ENCODE measurements at places on chromosomes 7 and 10. TPM values are rescaled to one million over a fixed set of nuclear protein-coding genes. Genes with fewer than 3 reads are reported as not detected.
A peak's percentile ranks its signal among the peaks of the same experiment; 100 is the strongest.

The ASAH2 gene
- 1.9 TPM for total RNA-seq

The RAB19 gene
- total RNA-seq = not detected

The HOXA7 gene
- 6.7 TPM for total RNA-seq

The FERD3L gene
- total RNA-seq = not detected

The CLCN1 gene
- 0.05 TPM for total RNA-seq

The DENND2A gene
- total RNA-seq = 13.7 TPM

The RBM28 gene
- 32.9 TPM for total RNA-seq

The PAX2 gene
- total RNA-seq = not detected

The MMD2 gene
- not detected for total RNA-seq

The CYP2C19 gene
- not detected for total RNA-seq

The EVX1 gene
- total RNA-seq = not detected

The PITRM1 gene
- 112 TPM for total RNA-seq

The CAMK1D gene
- 12.2 TPM for total RNA-seq

The PLEKHS1 gene
- total RNA-seq = not detected

GRCh38 chr7:37635346-37635745, 48.2 kb upstream of the GPR141 start:
- DNase-seq = no peak

DNA sequence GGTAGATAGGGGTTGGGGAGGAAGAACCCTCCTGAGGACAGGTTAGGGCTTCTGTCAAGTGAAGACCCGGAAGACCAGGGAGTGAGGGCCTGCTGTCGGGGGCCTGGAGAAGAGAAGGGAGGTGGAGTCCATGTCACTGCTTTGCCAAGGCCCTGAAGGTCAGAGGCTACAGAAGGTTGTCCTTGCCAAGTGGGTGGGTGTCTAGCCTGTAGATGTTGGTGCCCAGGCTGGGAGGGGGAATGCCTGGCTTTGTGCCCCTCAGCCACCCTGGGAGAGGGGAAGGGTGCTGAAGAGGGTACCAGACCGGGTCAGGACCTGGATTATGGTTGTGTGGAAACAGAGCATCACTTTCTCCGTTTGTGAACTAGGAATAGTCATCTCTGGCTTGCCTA, 67.2 kb upstream of the AQP1 start:
- no peak for DNase-seq

- DNase-seq = no peak
These were observed 43.6 kb downstream of the PRR15 start for GRCh38 chr7:29607259-29607658.

DNA sequence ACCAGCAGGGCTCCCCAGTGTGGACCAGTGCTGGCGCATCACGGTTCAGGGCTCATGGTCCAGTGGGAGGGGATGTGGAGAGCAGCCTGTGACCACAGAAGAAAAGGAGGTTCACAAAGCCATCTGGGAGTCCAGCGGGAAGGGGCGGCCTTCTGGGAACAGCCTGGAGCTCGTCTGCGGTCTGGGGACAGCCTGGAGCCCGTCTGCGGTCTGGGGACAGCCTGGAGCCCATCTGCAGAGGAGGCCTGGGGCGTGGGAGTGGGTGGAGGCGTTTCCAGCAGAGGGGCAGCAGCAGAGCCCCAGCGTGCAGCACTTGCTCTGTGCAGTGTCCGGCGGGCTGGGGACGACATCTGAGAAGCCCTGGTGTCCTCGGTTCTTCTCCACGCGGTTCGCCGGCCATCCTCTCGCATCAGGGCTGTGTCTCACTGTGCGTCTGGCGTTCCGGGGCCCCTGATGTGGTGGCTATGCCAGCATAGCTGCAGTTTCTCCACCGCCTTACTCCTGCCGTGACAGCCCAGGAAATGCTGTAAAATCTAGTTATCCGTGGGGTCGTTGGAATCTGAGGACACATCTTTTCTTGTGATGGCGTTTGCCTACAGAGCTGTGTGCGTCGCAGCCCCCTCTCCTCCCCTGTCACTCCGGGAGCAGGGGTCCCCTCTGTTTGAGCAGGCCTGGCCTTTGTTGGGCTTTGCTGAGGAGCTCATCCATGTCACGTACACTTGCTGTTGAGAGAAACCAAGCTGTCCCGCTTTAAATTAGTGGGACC, 104.6 kb downstream of the INPP5A start:
- DNase-seq = peak; percentile 63

GRCh38 chr7:108181073-108181985, 51.2 kb upstream of the LAMB4 start:
- no peak for DNase-seq

DNA sequence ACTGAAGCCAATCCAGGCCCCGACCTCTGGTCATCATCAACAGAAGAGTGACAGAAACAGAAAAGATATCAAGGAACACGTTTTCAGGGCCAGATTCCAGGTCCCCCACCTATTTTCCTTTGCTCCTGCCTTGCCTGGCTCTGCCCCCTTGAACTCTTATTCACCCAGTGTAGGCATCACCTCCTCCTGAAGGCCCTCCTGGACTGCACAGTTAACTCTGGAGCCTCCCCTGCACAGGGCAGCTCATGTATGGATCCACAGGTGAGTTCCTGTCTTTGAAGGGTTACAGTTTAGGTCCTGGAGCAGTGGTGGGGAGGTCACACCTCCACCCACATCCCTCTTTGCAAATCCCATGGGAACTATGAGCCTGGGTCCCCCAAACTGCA, 163.3 kb upstream of the TNRC18 start:
- DNase-seq = no peak

DNA sequence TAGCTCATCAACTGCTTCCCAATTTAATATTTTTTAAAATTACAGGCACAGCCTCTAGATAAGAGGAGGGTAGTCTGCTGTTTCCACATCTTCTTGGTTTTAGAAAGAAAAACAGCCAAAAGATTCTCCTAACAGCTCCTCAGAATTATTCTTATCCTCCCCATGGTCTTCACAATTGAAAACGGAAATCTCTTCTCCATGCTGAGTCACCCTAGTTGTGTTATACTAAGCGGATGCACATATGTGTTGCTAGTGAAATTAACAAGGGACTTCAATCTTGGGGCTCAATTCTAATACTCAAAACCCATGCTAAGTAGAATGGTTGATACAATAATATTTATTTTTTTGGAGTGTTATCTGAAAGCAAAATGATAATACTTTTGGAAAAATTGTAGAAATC, 71.9 kb upstream of the NPY start:
- DNase-seq = no peak

- no peak for DNase-seq
These were observed 212.7 kb upstream of the PHYHIPL start for GRCh38 chr10:58963723-58964124.

DNA sequence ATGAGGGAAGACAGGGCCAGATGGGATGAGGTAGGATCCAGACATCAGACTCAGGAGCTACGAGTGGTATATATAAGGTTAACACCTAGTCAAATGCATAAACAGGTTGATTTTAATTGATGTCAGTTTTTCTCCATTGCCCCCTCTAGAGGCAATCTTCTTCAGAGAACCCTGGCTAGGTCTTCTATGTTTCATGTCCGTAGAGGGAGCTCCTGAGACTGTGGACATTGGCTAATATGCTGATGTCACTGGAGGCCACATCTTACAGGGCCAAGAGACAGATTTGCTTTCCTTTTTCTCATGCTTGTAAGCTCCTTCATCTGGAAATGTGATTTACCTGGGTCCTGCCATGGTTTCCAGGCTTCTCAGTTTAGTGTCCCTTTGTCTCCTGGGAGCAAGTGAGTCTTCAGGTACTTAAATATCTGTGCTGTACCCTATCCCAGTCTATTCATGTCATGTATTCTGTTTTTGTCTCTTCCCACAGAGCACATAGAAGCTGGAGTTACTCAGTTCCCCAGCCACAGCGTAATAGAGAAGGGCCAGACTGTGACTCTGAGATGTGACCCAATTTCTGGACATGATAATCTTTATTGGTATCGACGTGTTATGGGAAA, 161.6 kb upstream of the PRSS1 start:
- no peak for DNase-seq

GRCh38 chr10:68334672-68335467, 2.1 kb upstream of the PBLD start:
- DNase-seq = no peak

GRCh38 chr7:95986178-95986764, 213.9 kb downstream of the DYNC1I1 start:
- DNase-seq = no peak

- DNase-seq = no peak
These were observed 16.5 kb downstream of the GATA3 start for GRCh38 chr10:8071006-8071405.

- DNase-seq = no peak
These were observed 692.0 kb upstream of the IGFBP3 start for GRCh38 chr7:46613116-46613515.

GRCh38 chr10:113665806-113666354, 2.0 kb upstream of the NRAP start:
- peak; percentile 83 for DNase-seq

DNA sequence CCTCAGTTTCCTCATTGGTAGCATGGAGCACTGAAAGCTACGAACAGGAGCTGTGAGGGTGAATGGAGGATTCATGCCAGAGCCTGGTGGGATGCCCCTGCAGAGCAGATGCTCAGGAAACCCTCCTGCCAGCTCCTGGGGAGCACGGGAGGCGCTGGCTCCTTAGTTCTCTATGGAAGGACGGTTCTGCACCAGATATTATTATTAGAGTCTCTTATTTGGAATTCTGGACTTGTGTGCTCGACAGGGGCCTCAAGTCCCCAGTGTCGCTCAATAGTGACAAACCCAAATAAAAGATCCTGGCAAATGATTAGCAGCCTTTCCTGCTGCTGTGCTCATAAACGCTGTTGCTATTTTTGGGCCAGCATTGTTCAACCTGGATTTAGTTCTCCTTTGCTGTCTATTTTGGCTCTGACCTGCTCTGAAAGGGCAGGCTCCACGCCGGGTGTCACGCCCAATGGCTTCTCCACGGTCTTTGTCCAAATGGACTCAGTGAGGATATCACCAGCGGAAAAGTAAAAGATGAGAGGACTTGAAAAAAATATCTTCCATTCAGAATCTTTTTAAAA, 23.0 kb upstream of the KLF6 start:
- DNase-seq = no peak

DNA sequence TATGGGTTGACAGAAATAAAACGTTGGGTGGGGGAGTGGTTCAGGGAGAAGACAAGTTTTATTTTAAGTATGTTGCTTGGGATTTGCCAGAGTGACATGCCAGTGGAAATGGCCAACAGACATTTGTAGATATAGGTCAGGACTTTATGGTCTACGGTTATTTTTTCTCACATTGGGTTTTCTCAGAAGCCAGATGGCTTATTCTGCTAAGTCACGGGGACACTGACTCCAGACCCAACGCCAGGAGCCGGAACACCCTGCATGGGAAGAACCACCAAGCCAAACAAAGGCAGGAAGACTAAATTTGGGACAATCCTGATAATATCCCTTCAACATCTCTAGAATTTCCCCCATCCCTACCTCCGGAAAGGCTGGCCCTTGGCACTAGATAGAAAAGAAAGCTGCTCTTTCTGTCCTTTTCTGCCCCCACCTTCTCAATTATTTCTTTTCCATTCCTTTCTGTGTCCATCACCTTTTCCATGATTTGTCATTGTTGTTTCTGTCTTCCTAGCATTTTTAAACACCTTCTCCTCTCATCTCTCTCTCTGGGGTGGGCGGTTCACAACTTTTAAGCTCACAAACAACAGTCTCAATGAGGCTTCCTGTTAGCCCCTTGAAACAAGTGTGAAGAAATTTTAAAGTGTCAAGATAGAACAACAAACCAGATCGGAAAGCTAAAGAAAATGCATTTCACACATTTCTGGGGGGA, 44.7 kb downstream of the TBXAS1 start:
- peak; percentile 41 for DNase-seq

DNA sequence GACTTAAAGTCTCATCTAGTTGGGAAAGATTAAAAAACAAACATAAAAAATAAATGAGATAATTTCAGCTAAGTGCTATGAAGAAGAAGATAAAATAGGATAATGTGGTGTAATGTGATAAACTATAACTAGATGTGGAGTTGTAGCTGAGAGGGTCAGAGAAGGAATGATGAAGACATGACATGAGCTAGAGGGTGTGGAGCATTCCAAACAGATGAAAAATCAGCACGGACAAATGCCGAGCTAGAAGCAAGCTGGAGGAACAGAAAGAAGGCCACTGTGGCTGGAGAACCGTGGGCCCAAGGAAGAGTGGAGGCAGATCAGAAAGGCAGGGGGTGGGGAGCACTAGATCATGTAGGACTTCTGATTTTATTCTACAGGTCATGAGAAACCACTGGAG, 70.6 kb downstream of the CDK6 start:
- no peak for DNase-seq

DNA sequence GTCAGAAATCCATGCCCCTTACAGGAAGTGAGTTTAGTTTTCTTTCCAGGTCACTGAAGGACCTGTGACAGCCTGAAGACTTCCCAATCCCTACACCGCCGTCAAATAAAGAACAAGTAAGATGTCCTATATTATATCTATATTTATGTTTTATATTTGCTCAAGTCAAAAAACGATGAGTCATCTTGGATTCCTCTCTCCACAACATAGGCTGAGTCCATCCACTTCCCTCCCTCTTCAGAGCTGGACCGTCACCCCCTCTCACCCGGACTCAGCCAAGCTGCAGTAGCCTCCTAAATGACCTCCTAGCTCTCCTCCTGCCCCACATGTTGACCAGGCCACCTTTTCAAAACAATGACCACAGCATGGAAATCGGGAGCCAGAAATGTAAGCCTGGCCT, 53.5 kb downstream of the GLI3 start:
- no peak for DNase-seq

DNA sequence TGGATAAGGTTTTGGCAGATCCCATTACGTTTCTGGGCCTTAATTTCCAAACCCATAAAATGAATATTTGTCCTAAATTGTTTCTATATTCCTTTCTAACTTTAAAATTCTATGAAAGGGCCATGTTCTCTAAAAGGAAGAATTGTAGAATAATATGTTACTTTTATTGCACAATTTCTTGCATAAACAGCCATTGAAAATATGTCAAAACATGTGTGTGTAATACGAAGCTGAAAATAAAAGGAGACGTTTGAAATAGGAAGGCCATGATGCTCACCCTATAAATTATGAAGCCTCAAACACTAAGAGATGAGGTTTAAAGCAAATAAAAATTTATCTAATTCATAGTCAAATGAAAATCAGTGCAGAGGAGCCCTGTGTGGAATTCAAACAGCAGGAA, 145.0 kb upstream of the LRRTM3 start:
- DNase-seq = no peak

DNA sequence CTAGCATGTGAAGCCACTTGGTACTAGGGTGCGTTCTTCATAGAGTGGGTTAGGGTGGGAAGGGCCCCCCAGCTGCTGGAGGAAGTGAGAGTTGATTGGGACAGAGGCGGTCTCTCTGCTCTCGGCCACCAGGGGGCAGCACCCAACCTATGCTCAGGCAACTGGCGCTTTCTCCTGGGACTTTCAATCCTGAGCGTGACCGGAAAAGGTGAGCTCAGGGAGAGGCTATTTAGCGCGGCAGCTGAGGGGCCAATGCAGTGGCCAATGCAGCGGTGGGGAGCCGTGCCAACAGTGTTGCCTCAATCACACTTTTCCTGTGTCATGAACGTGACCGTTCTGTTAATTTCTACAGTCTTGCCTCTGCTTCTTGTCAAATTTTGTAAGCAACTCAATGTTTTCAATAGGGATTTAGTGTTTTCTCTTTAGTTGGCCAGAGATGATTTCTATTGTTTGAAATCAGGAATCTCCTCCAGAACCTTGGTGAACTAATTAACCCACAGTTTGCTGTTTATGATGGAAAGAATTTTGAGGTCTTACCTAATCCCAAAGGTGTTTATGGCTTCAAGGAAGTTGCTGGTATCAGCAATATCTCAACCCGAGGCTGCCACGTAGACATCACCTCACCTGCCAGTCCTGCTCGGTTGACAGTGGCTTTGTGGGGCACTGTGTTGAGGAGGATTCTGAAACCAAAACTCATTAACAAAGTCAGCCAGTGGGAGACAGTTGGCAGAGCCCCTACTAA, 67.9 kb upstream of the PDZD8 start:
- DNase-seq = peak; percentile 95

All from posterior vena cava (tissue), 2 donors.